CD4-positive, alpha-beta T cell treated with Interleukin-4 for 1 hour (primary cell): ENCODE measurements at places on chromosomes 6 and 20.

- DNase-seq: peak; percentile 42
Measured at GRCh38 chr6:119312875-119313338, 36.7 kb downstream of the MAN1A1 start.

- DNase-seq: no peak
Measured at GRCh38 chr6:168938546-168938945, 315.1 kb downstream of the THBS2 start.

- no peak for DNase-seq
Measured at GRCh38 chr6:44522871-44523270, 135.4 kb downstream of the CDC5L start.

DNA sequence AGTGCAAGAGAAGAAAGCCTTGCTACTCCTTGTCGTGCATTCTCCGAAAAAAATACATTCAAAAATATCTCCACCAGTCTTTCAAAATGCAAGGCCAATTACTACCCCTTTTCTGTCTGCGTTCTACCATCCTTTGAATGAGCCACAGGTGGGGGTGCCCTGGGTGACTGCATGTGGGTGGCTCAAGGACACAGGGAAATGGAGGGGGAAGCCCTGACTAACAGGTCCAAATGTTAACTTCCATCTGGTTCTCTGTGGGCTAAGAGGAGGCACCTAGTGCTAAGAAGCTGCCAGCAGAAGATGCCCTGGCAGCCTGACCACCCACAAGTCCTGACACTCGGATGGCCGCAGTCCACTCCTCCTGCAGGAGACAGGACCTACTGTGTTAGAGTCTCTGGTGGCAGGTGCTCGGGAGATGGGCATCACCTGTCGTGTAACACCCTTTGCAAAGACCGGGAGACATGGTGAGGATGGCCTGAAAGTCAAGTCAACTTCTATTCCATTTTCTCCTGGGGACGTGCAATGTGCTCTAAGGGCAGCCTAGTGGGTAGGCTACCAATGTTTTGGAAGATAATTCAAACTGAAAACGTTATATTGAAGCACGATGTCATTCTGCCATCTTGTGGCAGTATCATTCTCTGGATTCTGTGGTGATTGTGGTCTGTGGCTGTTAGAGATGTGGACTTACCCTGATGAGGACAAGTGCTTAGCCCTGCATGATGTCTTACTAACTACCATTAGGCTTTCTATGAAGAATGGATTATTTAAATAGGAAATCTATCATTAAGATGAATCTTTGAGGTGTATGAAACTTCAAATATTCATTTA lies 27.4 kb upstream of the IGF2R start:
- peak; percentile 28 for DNase-seq
